ENCODE measurements at places on chromosomes 13 and 19.
A peak's percentile ranks its signal among the peaks of the same experiment; 100 is the strongest.

DNA sequence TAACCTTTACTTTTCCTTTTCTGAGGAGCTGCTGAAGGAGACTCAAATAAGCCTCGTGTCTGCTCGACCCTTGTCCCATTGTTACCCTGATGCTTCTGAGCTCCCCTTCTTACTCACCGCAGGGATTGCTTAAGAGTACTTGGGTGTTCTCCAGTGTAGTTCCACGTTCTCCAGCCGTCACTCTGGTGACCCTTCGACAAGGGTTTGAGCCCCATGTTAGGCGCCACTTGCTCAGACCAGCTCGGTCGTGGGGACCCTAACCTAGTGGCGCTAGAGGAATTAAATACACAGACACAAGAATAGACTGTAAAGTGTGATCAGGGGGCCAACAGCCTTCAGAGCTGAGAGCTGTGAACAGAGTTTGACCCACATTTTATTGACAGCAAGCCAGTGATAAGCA is 10.3 kb downstream of the ZNF480 start:
- DNase-seq = peak; percentile 7

DNA sequence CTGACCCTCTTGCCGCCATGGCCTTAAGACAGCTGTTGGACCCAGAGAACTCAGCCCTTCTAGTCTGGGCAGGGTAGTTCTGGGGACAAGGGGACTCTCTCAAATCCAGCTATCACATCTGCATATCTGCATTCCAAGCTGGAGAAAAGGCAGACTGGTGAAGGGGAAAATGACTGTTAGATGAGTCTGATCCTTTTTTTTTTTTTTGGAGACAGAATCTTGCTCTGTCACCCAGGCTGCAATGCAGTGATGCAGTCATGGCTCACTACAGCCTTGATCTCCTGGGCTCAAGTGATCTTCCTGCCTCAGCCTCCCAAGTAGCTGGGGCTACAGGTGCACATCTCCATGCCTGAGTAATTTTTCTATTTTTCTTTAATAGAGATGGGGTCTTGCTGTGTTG is 114.3 kb downstream of the SIPA1L3 start:
- DNase-seq = no peak

GRCh38 chr19:55673889-55674288 is 1.1 kb upstream of the EPN1 start:
- no peak for DNase-seq

DNA sequence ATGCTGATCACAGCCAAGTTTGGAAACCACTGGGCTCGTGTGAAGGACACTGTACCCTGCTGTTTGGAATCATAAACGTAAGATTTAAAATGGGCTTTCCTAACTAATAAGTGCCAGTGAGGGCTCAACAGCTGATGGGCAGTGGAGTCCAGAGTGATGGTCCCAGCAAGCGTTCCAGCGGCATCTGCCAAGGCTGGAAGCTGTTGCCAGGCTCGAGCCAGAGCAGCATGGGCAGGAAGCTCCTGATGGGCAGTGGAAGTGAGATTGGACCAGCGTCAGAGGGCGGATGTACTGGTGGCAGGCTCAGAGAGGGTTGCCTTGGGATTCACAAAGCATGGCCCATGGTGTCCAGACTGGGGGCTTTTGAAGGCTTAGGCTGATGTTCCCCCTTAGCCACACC is 30.2 kb downstream of the COL4A2 start:
- DNase-seq = no peak

DNA sequence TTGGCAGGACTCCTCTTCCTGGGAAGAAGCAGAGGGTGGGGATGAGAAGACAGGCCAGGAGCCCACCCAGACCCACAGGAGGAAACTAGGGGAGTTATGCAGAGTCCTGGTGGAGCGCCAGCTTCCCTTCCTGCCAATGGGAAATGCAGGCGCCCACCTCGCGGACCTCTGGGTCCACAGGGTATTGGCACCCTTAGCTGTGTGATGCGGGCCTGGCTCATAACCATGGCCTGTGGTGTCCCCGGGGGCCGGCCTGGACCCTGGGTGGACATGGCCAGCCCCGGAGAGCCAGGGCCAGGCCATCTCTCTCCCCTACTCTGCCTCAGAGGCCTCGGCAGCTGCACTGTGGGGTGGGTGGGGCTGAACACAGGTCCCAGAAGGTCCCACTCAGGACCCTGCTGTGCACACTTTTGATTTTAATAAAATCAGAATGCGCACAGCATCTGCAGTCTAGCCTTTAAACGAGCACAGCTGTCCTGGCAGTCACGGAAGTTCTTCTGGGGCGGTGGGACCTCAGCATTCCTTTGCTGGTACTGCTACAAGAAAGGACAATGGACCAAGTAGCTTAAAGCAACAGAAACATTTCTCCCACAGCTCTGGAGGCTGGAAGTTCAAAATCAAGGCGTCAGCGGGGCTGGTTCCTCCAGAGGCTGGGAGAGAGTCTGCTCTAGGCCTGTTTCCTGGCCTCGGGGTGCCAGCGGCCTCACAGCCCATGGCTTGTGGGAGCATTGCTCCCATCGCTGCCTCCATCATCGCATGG is 1.8 kb downstream of the F10 start:
- DNase-seq = no peak

DNA sequence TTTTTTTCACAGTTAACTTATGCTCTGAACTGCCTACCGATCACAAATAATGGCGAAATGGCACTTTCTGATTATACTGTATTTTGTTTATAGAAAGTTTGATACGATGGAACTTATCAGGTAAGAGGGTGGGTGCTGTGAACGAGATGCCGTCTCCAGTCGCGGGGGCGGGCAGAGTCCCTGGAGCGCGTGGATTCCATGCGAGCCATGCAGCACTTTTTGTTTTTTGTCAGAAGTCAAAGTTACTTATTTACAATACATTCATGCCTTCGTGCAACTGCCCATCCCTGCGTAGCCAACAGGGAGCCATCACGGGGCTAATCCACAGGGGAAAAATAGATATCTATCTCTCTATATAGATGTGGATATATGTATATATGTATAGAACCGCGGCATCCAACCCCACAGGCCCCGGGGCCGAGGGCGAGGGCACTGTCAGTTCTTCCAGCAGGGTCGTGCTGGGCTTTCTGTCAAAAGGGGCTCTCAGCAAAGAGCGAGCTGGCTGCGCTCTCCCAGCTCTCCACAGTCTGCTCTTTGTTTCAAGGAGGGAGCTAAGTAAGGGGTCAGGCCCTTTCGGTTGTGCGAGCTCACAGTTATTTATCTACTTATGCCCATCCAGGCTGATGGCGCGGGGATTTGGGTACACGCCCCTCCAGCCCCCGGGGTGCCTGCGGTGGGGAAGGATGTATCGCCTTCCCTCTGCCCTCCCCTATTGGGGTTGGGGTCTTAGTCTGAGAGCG is 3.4 kb downstream of the SLITRK1 start:
- DNase-seq = no peak

GRCh38 chr13:110815471-110816204 is 99.2 kb downstream of the ANKRD10 start:
- DNase-seq = no peak

GRCh38 chr19:43798546-43799409 is 3.5 kb downstream of the LYPD5 start:
- DNase-seq = peak; percentile 42

DNA sequence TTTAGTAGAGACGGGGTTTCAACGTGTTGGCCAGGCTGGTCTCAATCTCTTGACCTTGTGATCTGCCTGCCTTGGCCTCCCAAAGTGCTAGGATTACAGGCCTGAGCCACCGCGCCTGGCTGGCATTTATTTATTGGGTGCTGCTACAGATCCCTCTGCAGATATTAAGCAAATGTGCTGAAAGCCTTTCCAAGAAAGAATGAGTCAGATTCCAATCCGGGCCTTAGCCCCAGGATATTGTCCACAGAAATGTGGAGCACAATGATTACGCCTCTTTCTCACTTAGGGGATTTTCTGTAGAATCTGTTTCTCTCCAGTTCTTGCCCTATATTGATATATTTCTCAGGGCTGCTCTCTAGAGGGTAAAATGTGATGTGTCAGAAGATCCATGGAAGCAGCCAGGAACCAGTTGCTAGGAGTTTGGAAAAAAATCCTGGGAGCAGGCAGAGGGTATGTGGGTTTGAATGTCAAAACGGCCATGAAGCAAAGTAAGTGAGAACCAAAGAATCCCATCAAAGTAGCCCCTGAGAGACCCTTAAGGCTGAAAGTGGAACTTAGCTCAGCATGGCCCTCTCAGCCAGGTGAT is 24.8 kb upstream of the IGFL4 start:
- no peak for DNase-seq

GRCh38 chr13:113500530-113501265 is 10.2 kb upstream of the DCUN1D2 start:
- DNase-seq = no peak
